ENCODE measurements at places on chromosomes 13 and 19. TPM values are rescaled to one million over a fixed set of nuclear protein-coding genes. Genes with fewer than 3 reads are reported as not detected.
A peak's percentile ranks its signal among the peaks of the same experiment; 100 is the strongest.

GRCh38 chr19:31352296-31352781, 3.1 kb upstream of the TSHZ3 start:
- no peak overlapping the region for H3K27ac ChIP-seq
- H3K4me3 ChIP-seq = no peak overlapping the region

DNA sequence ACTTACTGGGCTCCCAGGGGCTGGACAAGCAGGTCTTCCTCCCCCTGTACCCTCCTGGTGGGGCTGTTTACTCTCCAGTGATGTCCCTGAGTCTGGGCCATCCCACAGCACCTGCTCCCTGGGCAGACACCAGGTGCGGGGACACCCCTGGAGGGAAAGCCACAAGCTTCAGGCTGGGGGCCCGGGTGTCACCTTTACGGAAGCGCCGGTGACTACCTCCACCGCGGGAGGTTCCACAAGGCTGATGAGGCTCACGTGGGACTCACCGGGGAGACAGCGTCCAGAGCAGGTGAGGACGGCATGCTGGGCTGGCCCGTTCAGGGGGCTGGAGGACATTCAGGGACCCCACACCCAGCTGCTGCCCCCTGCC, 24.9 kb downstream of the NFILZ start:
- peak overlapping the region; percentile 43 for H3K4me3 ChIP-seq
- DNase-seq = no peak
- H3K36me3 ChIP-seq = no peaks in the 10 kb centered on the region
- no peaks in the 10 kb centered on the region for H3K27me3 ChIP-seq
- H3K27ac ChIP-seq = peak overlapping the region; percentile 24

- H3K4me3 ChIP-seq = no peak overlapping the region
- H3K27me3 ChIP-seq = peaks cover 4% of the 10 kb centered on the region
- H3K36me3 ChIP-seq = no peaks in the 10 kb centered on the region
- H3K27ac ChIP-seq = no peak overlapping the region
- DNase-seq = no peak
- no peaks in the 10 kb centered on the region for H3K4me1 ChIP-seq
Measured at GRCh38 chr19:46179076-46179759, 31.2 kb downstream of the IGFL2 start.

The MAB21L1 gene
- total RNA-seq = 0.20 TPM

- DNase-seq = no peak
- H3K4me3 ChIP-seq = no peak overlapping the region
Measured at GRCh38 chr13:62799931-62800436, 1384.3 kb upstream of the PCDH20 start.

The TEX101 gene
- total RNA-seq = not detected

DNA sequence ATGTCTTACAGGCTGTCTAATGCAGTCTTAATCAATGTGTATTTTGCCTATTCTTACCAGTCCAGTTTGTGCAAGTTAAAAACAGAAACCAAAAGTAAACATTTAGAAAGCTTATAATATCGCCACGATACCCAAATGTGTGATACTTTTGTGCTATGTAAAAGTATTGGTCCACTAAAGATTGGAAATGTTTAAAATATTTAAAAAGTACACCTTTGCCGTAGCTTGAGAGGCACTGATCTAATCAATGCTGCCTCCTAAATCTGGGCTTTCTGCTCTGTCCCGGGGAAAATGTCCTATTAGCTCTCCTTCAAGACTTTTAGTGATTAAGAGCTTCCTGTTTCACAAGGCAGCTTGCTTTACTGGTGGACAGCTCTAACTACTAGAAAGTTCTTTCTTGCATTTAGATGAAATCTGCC, 64.7 kb downstream of the DNAJC15 start:
- H3K27me3 ChIP-seq = no peaks in the 10 kb centered on the region
- peak overlapping the region; percentile 72 for H3K4me3 ChIP-seq
- no peaks in the 10 kb centered on the region for H3K36me3 ChIP-seq
- H3K4me1 ChIP-seq = no peaks in the 10 kb centered on the region
- peak overlapping the region; percentile 97 for H3K27ac ChIP-seq

DNA sequence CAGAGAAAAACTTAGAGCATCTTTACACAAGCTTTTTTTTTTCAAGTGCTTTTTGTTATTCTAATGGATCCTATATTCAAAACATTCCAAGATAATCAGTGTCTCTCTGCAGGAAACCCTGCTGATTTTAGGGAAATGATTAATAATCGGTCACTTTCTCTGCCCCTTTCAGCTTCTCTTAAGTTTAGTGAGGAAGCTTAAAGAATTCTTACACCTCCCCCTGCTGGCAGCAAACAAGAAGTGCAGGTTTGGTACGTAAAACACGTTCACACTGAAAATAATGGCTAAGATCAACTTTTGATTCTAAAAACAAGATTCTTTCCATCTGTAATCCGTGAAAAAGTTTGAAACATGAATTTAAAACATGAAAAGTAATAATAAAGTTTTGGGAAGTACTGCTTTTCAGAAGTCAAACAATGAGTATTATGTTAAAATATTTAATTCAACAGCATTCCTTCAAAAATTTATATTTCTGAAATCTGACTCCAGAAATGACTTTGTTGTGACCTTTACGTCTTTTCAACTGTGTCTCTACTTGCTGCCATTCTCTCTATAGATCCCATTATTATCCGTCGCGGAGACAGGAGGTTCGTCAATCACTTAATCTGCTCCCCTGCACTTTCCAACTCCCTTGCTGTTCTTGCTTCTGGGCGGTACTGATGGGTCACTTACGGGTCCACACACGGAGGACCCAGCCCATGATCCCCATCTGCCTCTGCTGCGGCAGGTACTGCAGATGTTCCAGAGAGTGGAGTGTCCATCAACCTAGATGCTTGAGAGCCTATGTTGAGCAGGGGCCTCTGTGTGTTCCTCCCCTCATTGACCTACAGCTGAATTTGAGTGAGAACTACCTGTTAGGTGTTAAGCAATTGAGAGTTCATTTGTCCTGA, 203.1 kb upstream of the EDNRB start:
- no peaks in the 10 kb centered on the region for H3K36me3 ChIP-seq
- no peak overlapping the region for H3K27ac ChIP-seq
- H3K27me3 ChIP-seq = no peaks in the 10 kb centered on the region
- H3K4me1 ChIP-seq = no peaks in the 10 kb centered on the region
- peak; percentile 76 for DNase-seq
- H3K4me3 ChIP-seq = no peak overlapping the region

DNA sequence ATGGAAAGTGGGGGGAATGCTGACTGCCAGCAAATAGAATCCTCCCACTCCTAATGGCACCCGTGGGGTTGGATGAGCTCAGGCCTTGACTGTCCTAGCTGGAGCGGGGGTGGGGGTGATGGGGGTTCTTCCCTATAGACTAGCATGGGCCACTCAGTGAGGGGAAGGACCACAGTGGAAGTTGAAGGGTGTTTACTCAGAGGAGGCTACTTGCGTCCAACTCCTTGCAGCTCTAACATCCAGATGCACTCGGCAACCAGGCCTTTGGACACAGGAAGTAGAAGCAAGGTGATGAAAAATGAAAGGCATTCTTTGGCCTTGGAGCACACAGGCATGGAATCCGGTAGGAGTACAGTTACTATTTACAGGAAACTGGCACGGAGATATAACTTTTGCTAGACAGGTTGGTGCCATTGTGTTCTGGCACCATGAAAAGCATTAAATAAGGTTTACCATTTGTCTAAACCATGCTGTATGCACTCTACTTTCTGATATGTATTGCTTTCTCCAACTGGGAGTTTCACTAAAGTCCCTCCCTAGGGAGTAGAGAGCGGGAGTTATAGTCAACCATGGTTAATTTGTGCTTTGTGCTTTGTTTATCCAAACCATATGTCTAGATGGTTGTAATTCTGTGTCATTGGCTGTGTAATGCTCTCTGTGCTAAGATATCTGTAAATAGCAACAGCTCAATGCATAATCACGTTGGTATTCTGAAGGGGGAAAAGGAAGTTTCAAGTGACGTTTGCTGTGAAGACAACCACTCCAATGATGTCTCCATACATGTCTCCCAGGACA, 125.3 kb downstream of the TSHZ3 start:
- no peaks in the 10 kb centered on the region for H3K4me1 ChIP-seq
- no peak for DNase-seq
- H3K27me3 ChIP-seq = no peaks in the 10 kb centered on the region

DNA sequence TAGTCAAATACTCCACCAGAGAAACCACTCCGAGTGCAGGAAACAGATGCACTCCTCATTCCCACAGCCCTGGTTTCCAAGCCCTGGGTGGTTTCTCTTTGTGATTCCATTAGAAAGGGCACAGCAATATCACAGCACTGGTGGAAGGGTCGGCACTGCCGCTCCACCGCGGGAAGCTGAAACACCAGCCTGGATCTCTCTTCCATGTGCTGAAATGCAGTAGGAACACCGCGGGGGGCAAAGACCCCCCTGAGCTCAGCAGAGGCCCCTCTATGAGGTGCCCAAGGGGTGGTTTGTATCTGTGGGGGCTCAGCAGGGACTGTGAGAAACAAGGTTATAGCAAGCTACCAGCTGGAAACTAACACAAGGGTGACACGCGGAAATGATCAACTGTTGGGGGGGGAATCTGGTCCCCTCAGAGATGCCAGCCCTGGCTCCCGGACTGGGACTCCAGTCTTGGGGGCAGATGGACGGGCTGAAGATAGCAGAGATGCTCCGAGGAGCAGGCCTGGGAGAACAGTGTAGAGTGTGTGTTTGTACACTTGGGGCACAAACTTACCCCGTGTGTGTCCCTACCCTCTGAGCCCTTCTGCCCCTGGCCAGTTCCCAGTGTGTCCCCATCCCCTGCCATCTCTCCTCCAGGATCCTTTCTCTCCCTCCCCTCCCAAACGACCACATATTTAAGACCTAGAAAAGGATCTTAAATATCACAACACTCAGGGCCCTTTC, 1.8 kb downstream of the ZFR2 start:
- no peak for DNase-seq
- H3K36me3 ChIP-seq = no peaks in the 10 kb centered on the region
- H3K4me1 ChIP-seq = peaks cover 6% of the 10 kb centered on the region
- peaks cover 16% of the 10 kb centered on the region for H3K27me3 ChIP-seq
- H3K27ac ChIP-seq = no peak overlapping the region
- H3K4me3 ChIP-seq = no peak overlapping the region

The FCER2 gene
- 0.52 TPM for total RNA-seq
